ENCODE measurements at places on chromosomes 12 and 14.

DNA sequence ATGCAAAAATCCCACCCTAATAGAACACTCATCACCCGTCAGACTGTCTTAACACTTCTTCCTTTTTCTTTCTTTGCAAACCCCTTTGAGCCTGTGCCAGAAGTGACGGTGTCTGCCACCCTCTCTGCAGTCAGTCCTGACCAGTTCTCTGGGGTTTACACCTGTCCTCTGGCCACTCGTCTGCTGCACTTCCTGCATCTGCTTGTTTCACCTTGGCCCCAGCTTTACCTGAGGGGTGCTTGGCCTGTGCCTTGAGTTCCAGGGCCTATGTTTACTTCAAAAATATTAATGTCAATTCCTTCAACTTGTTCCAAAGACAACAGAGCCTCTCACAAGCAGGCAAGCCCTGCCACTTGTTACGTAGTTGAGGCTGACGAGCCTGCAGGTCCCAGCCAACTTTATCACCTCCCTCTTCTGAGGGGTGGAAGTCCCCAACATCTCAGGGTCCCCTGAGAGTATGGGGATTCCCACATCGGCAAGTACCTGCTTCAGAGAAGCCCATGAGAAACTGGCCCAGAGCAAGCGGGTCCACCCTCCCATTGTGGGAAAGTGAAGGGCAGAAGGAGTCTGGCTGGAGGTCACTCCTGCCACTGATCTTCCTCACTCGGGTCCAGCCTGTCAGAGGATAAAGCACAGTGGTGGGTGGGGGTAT, 205.4 kb downstream of the DAD1 start:
- DNase-seq, result no peak

DNA sequence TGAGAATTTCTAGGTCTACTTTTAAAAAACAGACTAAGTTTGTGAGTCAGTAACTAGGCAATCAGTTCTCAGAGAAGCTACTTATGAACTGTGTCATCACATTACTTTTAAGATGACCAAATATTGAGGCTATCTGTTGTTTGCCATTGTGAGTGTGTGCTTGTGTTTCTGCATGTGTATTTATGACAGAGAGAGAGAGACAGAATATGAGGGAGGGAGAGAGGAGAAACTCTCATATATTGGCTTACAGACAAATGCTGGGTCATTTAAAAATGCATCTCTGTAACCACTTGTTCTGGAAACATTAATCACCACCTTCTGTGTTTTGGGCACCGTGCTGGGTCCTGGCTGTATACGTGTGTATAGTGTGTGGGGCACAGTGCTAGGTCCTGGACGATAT, 161.5 kb upstream of the FRMD6 start:
- DNase-seq, result no peak

DNA sequence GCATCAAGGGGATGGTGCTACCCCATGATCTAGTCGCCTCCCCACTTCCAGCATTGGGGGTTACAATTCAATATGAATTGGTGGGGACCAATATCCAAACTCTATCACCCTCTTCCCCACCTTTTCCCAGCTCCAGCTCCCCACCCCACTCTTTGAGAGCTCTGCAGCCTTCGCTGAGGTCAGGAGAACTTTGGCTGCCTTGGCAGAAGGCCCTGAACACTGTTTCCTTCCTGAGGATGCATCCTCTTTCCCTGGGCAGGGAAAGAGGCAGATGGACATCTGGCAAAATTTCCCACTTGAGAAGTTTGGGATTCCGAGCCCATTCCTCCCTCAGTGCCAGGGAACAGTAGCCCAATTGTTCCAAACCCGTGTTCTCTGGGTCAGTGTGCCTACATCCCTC, 169.1 kb downstream of the TSPAN9 start:
- no peak for DNase-seq

DNA sequence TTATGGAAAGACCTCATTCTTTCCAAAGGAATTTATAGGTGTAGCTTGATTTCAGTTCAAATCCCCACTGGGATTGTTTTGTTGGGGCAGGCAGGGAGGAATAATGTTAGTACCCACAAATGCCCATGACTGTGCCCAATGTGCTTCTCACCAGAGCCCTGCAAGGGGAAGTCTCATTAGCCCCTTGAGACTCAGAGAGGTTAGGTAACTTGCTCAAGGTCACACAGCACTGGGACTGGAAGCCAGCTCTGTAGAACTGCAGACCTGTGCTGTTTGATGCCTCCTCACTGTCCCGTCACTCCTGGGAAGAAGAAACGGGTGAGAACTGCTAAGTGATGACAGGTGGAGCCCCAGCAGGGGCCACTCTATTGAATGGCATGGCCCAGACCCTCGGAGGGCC, 8.9 kb downstream of the ANKRD9 start:
- DNase-seq, result no peak

GRCh38 chr12:25130741-25131188, 64.2 kb downstream of the DNAI7 start:
- peak; percentile 46 for DNase-seq

- DNase-seq, result no peak
Measured at GRCh38 chr12:28088566-28089272, 101.5 kb upstream of the CCDC91 start.

- DNase-seq, result no peak
Measured at GRCh38 chr12:119669744-119670472, 2.0 kb downstream of the PRKAB1 start.

DNA sequence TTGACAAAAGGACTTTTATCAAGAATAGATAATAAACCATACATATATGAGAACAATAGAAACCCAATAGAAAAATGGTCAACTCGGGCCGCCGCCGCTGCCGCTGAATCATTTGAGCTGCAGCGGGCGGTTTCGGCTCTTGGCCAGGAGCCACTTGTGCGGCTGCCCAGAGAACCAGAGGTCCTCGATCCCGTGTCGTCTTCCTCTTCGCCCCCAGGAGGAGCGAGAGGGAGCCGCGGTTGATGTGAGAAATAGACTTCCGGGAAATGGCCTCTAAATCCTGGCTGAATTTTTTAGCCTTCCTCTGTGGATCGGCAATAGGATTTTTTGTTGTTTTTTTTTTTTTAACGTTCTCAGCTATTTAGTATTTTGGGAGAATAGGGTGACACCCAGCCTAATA, 44.8 kb downstream of the CPSF6 start:
- DNase-seq, result peak; percentile 34

DNA sequence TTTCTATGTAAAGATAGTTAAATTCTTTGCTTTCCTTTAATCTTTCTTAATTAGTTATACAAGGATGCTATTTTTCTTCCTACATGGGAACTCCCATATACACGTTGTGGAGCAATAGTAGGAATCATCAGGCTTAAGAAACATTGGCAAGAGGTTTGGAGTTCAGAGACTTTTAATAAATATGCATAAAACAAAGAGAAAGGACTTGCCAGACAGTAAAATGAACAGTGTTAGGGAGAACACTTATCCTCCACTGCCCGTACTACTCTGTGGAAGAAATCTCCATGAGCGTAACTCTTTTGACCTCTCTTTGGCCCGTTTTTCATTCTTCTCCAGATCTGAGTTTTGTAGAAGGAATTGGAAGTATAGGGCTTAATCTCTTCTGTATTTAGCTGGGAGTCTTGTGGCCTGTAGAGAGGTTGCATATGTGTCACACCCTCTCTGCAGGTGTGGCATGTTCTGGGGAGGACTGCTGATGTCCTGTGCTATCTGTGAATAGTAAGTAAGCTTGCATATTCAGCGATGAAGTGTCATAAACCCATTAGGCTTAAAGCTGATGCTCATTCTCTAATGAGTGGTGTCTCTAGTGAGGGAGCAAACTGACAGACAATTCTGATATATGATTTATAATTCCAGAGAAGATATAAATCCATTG, 455.4 kb upstream of the FAR2 start:
- DNase-seq, result no peak

DNA sequence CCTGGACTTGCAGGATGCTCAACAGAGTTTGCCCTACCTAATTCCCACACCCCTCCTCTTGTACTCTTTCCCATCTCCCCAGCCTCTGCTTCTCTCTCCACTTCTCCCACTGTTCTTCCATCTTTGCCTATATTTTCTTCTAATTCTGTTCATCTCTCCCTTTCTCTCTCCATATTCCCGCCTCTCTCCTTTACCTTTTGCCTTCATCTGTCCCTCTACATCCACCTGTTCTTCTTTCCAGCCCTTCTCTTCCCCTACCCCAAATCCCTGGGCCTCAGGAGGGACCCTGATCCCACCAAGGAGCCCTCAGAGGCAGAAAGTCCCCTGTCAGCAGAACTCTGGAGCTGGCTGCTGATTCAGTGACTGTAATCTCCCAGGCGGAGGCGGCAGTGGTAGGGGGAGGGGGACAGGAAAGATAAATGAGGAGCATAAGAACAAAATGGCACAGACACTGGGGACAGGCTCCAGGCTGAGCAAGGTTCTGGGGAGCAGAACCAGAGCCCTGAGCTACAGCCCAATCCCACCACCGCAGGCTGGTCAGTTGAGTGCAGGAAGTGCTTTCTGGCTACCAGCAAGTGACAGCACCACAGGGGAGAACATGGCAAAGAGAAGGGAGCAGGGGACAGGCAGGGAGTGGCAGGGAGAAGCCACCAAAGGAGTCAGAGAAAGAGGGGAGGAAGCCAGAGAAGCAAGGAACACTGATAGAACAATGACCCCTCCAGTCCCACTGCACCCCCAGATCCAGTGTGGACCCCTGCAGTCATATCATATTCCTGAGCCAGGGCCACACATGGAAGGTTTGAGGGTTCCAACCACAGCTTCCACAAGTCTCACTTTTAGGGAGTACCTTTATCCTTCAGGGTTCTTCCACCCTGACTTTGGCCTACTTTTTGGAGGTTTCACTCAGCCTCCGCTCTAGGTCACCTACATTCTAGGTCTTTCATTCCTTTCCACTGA, 27.0 kb downstream of the SMUG1 start:
- DNase-seq, result no peak

DNA sequence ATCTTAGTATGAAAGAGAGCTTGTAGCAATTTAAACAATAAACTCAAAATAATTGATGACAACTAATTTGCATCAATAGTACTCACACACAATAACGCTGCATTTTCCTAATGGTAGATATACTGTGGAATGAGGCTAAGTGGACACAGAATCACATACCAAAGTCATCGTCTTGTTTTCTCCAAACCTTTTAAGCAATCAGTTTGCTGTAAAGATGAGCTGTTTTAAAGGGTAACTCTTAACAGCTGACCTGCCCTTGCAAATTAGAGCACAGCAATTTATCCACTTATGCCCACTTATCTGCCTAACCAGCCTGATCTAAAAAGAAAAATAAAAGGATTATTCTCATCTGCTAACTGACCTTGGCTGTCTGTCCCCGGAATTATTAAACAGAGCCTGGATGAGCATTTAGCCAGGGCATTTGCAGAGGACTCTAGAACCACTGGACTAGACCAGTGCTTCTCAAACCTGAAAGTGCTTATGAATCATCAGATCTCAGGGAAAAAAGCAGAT, 174.3 kb upstream of the BCL2L14 start:
- no peak for DNase-seq

DNA sequence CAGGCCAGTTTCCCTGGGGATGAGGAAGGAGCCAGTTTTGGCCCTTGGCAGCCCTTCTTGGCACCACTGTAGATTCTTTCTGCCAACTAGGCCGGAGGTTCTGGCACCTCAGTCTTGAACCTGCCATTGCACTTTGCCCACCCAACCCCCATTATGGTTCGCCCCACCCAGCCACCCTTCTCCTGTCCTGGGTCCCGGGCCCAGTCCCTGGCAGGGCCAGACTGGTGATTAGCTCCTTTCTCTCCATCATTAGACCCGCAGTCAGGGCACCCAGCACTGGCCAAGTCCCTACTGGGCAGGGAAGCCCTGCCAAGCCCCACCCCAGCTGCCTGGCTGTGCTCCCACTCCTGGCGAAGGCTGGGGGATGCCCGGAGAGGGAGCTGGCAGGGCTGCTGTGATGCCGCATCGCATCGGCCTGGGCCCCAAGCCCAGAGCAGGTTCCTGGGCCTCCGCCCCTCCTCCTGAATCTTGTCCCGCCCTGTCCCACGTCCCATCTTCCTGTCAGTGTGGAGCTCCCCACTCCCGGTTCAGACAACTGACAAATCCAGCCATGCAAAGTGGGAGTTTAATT, 9.8 kb downstream of the FAM222A start:
- DNase-seq, result no peak

- peak; percentile 55 for DNase-seq
Measured at GRCh38 chr12:27709932-27710591, 570 bp upstream of the MRPS35 start.

DNA sequence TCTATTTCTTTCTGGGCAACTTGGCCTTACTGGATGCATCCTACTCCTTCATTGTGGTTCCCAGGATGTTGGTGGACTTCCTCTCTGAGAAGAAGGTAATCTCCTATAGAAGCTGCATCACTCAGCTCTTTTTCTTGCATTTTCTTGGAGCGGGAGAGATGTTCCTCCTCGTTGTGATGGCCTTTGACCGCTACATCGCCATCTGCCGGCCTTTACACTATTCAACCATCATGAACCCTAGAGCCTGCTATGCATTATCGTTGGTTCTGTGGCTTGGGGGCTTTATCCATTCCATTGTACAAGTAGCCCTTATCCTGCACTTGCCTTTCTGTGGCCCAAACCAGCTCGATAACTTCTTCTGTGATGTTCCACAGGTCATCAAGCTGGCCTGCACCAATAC, 5.3 kb downstream of the OR4N5 start:
- DNase-seq, result no peak

- no peak for DNase-seq
Measured at GRCh38 chr14:68473794-68474193, 319.1 kb downstream of the ZFP36L1 start.

DNA sequence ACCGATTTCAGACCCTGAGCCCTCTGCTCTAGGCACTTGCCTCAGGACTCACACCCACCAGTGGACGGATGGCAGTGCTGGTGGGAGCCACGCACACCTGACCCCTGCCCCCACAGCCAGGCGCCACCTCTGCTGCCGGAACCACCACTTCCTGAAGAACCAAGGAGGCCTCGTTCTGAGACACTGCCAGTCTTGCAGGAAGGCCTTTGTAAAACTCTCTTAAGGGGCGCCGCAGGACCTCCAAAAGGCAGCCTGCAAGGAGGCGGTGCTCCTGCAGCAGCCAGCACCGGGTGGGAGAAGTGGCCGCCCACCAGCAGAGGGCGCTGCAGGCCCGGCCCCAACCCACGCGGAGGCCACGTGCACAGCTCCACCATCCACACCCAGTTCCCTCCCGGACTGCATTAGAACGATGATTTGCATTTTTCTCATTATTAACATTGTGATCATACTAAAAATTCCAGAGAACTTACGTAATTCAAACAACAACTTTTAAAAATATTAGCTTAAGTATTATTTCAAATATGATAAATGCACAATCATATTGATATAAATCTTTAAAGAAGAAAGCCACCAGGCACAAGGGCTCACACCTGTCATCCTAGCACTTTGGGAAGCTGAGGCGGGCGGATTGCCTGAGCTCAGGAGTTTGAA, 12.8 kb downstream of the STX2 start:
- DNase-seq, result peak; percentile 6

- no peak for DNase-seq
Measured at GRCh38 chr12:132659146-132659545, 28.0 kb downstream of the POLE start.

DNA sequence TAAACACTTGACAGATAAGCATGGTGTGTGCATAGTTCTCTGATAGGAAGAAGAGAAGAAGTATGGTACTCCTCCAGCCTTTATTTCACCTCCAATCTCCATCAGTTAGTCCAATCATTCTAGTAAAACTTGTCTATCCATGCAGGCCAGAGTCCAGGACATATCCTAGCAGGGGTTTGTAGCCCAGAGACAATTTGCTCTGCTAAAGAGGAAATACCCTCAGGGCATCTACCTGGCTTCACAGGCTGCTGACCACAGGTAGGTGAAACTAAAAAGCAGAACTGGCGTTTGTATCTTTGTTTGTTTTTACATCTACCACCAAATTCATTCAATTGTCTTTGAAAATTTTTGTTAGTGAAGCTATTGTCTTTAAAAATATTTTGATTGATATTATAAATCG, 717.6 kb downstream of the FSCB start:
- no peak for DNase-seq

GRCh38 chr14:89504602-89505313, 87.7 kb upstream of the FOXN3 start:
- DNase-seq, result no peak

GRCh38 chr12:69816082-69816481, 8.9 kb upstream of the MYRFL start:
- DNase-seq, result no peak

Measured in NCI-H345 (cell line).